ENCODE measurements at places on chromosomes 6 and 20.
A peak's percentile ranks its signal among the peaks of the same experiment; 100 is the strongest.

GRCh38 chr6:132763269-132763668 is 5.6 kb upstream of the VNN2 start:
- DNase-seq = no peak

DNA sequence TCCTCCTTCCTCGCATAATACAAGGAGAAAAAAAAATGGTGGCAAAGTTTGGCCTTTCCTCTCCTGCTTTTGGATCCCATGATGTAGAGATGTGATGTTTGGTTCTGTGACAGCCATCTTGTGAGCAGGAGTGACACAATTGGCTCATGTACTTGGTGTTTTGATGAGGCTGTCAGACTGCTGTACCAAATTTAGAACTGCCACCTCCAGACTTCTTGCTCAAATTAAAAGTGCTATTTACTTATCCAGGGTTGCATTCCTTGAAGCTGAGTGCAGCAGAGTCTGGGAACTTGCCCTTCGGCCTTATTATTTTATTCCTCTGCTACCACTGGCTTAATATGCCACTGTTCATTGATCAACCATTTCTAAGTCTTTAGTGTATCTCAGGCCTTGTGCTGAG is 21.9 kb downstream of the BCAS1 start:
- no peak for DNase-seq

DNA sequence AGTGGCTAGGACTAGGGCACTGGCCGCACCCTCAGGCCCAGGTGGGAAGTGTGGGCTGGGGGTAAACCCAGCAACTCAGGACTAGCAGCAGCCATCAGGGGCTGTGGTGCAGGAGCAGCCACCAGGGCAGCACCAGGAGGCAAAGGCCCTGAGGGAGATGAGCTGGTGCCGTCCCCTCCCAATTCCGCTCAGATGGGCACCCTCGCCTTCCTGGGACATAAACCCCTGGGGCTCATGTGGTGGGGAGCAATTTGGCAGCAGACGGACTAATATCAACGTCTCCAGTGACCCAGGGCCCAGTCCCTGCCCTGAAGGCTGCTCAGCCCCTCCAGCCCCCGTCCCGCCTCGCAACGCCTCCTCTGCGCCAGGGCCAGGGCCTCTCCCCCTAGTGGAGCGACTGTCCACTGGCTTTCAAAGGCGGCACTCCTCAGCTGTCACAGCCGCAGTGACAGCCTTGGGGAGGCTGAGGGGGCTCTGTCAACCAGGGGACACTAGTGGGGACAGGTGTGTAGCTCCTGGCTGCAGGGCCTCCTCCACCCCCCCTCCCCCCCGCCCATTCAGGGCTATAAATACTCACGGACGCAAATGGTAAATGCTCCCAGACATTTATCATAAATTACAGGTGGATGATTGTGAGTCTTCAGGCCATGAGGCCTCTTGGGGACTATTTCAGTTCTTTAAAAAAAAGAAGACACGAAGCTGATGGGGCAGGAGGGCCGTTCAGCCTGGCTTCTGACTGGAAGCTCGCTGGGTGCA is 349.9 kb downstream of the ZFAND3 start:
- DNase-seq = peak; percentile 90

GRCh38 chr20:49630396-49630951 is 62.5 kb upstream of the PTGIS start:
- no peak for DNase-seq

Measured in NCI-H187 (cell line).